ENCODE measurements at places on chromosomes 12 and 14.
A peak's percentile ranks its signal among the peaks of the same experiment; 100 is the strongest.

DNA sequence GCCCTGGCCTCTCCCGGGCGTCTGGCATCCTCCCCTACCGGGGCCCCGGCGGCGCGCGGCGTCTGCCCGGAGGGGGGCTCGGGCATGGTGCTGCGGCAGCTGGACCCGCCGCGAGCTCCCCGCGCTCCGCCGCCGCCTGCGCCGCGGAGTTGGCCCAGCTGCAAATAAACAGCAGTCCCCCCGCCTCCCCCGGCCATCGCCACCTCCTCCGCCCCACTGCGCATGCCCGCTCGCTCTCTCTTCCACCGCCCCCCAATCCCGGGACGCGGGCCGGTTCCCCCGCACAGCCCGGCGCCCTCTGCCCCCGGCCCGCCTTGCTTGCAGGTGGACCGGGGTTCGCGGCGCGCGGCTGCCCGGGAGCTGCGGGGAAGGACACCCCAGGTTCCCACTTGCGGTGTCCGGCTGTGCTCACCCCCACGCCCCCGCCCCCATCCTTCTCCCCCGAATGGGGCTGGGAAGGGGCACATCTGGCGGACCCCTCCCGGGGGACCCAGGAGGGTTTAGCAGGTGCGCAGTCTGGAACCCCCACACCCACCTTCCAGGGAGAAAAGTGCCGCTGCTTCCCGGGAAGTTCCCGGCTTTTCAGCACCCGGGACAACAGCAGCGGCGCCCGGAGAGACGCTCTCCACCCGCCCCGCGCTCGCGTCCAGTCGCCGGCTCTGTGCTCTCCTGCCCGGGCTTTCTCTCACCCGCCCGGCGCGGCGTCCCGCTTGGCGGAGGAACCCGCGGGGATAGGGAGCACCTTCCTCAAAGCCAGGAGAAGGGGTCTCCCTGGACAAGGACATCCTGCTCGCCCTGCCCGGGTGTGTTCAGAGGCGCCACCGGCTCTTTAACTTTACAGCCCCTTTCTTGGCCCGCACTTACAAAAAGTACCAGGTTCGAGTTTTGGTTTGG is at the start of gene TMTC1:
TSS of gene TMTC1 (minus strand) at position 170 of the 894 bp plus-strand sequence. CDS start 191 bp downstream, outside the sequence.
- no peaks in the 10 kb centered on the region for H3K36me3 ChIP-seq
- H3K27me3 ChIP-seq = no peaks in the 10 kb centered on the region
- peaks cover 12% of the 10 kb centered on the region for H3K4me1 ChIP-seq
- H3K27ac ChIP-seq = peak within 1 kb of the TSS; percentile 88

- no peaks in the 10 kb centered on the region for H3K36me3 ChIP-seq
- no peaks in the 10 kb centered on the region for H3K4me1 ChIP-seq
- no peak overlapping the region for H3K4me3 ChIP-seq
- no peaks in the 10 kb centered on the region for H3K27me3 ChIP-seq
Measured at GRCh38 chr12:77377622-77378021, 312.3 kb upstream of the E2F7 start.

- no peaks in the 10 kb centered on the region for H3K36me3 ChIP-seq
- H3K27me3 ChIP-seq = no peaks in the 10 kb centered on the region
- H3K4me1 ChIP-seq = no peaks in the 10 kb centered on the region
- DNase-seq = no peak
Measured at GRCh38 chr12:106487664-106488063, 95.1 kb upstream of the RFX4 start.

DNA sequence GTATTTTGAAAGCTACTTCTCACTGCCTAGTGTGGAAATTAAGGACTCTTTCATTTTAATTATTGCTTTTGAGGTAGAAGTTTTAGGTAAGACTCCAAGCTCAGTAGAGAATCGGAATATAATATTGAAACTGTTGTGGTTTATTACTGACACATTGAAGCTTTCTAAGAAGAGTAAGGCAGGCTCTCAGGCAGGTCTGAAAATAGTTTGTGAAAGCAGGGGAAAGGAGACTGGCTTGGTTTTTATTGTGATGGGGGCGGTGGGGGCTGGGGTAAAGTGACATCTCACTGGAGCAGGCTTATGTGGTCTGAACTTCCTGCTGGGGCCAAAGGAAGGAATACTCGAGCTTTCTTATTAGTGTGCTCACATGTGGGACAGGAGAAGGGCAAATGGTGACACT is 79.5 kb downstream of the OTOGL start:
- H3K4me1 ChIP-seq = no peaks in the 10 kb centered on the region
- DNase-seq = no peak

DNA sequence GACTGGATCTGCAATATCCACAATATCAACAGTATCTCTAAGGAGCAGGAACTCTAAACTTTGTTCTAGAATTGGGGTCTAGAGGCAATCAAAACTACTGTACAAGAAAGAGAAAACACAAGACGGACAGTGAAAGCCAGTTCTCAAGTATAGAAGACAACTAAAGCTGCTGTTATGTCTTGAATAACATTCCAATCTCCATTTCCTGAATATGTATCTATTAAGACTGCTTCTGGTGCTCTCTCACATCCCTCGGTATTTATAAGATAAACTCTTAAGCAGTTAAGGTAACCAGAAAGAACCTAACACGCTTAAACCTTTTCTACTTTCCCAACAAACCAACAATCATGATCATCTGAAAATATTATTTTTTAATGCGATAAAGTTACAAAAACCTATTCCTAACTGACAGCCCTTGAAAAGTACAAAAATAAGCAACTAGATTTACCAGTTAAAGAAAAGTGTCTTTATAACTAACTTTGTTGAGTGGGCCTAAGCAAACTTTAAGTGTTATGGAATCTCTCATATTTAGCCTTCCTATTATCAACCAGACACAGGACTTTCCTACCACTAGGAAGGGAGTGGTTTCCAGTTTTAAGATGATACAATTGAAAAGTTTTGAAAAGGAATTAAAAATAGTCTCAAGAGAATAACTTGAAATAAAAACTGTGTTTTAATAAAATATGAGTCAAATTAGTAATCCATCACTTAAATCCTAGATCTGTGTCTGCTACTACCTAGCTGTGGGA is 30.7 kb downstream of the NUMB start:
- H3K4me1 ChIP-seq = no peaks in the 10 kb centered on the region
- H3K27me3 ChIP-seq = no peaks in the 10 kb centered on the region
- no peaks in the 10 kb centered on the region for H3K36me3 ChIP-seq
- no peak for DNase-seq

DNA sequence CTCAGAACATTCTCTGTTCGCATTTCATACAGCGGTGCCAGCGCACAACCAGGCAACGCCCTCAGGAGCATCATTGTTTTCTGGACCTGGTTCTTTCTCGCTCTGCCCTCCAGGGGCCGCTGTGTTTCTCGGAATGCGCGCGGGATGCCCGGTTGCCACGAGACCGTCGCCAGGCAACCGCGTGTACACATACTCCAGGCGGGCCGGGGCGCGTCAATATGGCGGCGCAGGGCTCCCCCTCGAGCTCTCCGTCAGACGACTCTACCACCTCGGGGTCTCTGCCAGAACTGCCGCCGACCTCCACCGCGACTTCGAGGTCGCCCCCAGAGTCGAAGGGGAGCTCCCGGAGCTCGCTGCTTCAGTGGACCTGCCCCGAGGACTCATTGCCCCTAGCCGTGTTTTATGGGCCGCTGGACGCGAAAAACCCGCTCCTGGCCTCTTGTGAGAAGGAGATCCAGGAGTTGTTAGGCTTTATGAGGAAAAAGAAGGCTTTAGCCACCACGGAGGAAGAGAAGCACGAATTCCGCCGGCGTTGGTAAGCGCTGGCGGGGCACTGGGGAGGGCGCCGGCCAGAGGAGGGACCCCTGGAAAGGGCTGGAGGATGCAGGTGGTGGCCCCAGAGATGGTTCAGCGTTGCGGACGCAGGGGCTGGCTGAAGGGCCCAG is at the start of gene CFAP54:
TSS of gene CFAP54 (plus strand) at position 186 of the 665 bp plus-strand sequence. CDS start at position 219, 33 bp downstream.
- peak; percentile 98 for DNase-seq
- no peak within 1 kb of the TSS for H3K27ac ChIP-seq
- no peaks in the 10 kb centered on the region for H3K36me3 ChIP-seq
- no peaks in the 10 kb centered on the region for H3K4me1 ChIP-seq
- H3K27me3 ChIP-seq = no peaks in the 10 kb centered on the region

DNA sequence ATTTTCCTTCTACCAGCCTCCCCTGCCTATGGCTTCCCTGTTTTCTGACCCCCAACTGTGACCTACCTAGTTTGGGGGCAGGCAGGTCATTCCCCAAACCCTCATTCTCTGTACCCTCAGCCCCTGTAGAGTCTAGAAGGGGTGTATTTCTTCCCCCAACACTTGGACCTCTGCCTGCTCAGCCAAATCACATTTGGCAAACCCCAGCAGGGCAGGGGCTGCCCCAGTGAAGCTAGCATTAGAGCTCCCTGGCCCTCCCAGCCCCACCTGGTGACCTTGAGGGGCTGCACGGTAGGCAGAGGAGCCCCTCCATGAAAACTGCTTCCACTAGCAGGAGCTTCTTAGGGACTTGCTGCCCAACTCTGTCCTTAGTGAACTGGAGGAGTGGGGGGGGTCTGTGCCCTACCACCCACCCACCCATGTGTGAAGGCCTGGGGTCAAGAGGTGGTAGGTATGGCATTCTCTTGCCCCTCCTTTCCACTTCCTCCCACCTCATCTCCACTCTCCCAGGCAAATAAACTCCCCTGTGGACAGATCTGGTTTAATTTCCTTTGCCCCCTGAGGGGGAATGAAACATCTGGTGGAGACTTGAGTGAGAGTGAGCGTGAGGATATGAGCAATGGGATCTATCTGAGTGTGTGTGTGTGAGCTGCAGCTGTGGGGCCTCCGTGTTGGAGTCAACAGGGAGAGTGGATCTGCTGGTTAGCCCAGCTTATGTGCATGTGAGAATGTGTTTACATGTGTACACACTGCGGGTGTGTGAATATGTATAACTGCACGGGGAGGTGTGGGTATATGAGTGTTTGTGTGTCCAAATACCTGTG is 1.6 kb downstream of the NXPH4 start:
- H3K27me3 ChIP-seq = no peaks in the 10 kb centered on the region
- peaks cover 20% of the 10 kb centered on the region for H3K4me1 ChIP-seq
- H3K36me3 ChIP-seq = no peaks in the 10 kb centered on the region
- H3K4me3 ChIP-seq = no peak overlapping the region
- no peak for DNase-seq

DNA sequence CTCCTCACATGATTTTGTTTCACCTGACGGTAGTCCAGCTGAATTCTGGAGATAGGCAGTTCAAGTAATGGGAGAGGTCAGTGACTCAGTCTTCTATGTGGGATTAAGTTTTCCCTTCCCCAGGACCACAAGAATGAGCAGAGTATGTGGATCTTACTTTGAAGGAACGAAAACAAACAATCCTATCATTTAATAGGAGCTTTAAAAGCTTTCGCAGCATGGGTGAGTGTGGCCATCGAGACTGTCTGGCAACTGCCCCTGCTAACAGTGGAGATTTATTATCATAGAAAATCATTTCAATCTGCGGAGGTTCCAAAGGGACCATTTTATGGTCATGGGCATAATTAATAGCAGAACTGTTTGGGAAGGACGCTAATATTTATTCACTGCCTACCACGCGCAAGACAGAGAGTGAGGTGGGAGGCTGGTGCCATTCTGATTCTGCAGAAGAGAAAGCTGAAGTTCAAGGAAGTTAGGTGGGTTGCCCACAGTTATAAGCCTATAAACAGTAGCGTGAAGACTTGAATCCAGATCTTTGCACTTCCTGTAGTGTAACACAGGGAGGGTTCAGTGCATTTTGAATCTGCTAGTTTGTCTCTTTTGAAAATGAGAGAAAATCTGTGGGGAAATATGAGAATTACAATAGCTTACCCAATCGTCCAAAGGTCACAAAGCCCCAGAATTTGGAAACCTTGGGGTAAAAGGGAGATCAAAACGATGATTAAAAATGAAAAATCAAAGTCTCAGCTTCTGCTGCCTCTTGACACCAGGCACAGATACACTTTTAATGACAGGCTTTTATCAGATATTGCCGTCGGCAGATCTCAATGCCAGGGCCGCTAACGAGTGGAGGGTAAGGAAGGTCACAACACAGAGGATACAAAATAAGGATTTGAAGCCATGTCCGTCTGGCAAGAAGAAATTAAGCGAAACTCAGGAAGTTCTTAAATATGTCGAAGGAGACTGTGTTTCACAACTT is 209.6 kb downstream of the CRADD start:
- H3K4me1 ChIP-seq = no peaks in the 10 kb centered on the region
- no peak for DNase-seq
- no peaks in the 10 kb centered on the region for H3K27me3 ChIP-seq
- H3K4me3 ChIP-seq = no peak overlapping the region
- H3K36me3 ChIP-seq = no peaks in the 10 kb centered on the region
- no peak overlapping the region for H3K27ac ChIP-seq
